AG09319 (cell line): ENCODE measurements at places on chromosomes 4 and X.

DNA sequence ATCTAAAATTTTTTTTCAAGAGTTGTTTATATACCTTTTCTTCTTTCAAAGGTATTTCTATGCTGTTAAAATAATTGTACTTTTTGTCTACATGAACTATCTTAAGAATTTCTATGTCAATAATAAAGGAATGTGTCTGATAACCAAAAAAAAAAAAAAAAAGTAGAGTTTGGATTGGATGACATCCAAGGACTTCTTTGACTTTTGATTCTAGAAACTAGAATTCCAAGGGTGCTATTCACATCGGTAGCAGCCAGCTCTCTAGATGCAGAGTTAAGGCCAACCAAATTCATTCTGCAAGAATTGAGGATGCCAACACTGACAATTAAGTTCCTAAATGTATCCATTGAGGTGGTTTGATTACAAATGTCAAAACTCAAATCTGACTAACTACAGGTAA, 42.0 kb upstream of the PRKG2 start:
- DNase-seq: no peak

DNA sequence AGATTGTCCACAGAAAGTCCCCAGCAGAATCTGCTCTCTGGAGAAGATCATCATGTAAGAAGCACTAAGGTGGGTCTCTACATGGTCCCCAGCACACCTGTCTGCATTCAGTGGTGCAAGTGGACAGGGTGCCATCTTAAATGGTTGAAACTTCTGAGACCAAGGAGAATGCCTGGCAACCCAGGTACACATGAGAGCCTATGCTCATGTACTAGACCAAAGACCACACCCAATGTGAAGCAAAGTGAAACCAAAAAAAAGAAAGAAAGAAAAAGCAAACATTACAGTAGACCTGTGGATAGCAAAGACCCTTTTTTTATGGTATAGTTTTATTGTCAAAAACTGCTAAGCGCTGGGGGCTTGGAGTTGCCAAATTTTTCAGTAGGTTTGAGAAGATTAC, 15.0 kb downstream of the CD40LG start:
- DNase-seq: no peak

- DNase-seq: no peak
Observed at GRCh38 chr4:95644417-95644816, 95.6 kb upstream of the UNC5C start.

- DNase-seq: no peak
Observed at GRCh38 chr4:89625599-89626293, 211.2 kb downstream of the SNCA start.

GRCh38 chr4:159229164-159229563, 126.3 kb downstream of the RAPGEF2 start:
- DNase-seq: no peak
